ENCODE measurements at places on chromosomes 7 and 10. TPM values are rescaled to one million over a fixed set of nuclear protein-coding genes. Genes with fewer than 3 reads are reported as not detected.

DNA sequence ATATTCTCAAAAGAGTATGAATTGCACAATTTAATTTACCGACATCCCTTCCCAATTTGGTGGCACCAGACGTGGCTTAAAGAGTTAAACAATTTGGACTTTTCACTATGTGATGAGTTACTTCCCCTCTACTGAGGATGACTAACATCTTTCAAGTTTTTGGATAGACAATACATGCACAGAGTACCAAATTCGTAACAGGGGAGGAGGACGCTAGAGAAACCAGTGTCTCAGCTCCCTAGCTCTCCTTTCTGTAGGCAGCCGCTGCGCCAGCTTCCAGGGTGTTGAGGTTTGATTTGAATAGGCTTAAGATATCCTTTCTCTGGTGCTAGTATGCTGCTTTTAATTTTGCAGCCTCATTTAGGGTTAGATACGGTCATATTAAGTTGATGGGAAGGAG, 69.2 kb downstream of the GNA12 start:
- DNase-seq: no peak

DNA sequence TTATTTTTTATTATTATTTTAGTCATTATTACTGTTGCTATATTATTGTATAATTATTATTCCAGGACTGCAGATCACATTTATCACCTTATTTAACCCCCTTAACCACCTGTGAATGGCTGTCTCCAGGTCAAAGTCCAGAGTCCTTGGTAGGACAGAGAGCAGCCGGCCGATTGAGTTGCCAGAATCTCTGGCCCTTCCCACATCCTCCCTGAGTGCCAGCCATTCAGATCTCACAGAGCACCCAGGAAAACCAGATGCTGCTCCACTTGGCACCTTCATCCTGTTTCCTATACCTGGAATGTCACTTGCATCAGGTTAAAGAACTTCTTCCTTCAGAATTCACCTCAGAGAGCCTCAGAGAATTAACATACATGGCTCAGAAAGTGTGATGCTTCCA, 101.1 kb downstream of the ELAPOR2 start:
- peak; percentile 50 for DNase-seq

Gene AGMO
- polyA plus RNA-seq: 12.7 TPM

DNA sequence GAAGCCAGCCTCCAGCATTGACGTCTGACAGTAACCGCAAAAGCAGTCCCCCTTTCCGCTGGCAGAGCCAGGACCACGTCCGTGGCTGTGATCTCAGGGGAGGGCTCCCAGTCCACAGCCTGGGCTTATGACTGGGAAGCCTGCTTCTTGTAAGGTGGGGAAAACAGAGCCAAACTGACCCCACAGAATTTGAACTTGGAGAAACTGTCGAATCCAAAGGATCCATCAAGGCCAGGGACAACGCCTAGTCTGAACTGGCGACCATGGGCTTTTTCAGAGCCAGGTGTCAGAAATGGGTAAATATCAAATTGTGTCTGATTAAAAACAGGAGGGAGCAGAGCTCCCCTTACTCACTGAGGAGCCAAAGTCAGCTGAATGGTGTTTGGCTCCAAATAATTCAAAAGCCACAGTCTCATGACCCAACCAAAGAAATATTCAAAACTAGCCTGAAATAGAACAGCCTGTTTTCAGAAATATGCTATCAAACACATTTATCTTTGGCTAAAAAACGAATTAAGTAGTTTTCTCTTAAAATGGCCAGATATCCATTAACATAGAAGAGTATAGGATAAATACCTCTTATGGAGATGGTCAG, 751.4 kb upstream of the GALNT17 start:
- no peak for DNase-seq

Gene FKBP6
- polyA plus RNA-seq: 0.04 TPM

Gene EN2
- polyA plus RNA-seq: not detected

DNA sequence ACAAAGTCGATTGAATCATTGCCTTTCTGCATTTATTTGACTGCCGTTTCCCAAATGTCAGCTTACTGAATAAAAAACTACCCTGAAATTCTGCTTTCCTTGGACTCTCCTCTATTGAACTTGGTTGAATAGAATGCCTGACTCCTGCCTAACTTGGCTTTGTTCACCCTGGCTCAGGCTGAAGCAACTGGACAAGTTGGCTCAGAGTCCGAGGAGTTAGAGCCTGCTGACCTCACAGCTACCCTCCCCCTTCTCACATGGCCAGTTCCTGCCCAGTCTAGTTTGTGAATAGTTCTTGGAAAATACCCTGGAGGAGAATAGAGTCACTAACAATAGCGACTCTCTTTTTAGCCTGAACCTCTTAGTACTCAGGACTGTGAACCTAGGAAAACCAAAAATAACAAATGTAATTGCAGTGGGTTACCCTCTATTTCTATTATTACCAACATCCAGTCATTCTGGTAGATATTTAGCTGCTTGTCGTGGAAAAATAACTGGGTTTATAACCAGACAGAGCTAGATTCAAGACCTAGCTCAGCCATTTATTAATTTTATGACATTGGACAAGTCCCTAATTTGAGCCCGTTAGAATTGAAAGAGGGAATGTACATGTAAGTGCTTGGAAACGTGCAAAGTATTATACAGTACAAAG, 17.3 kb upstream of the NRBF2 start:
- no peak for DNase-seq

DNA sequence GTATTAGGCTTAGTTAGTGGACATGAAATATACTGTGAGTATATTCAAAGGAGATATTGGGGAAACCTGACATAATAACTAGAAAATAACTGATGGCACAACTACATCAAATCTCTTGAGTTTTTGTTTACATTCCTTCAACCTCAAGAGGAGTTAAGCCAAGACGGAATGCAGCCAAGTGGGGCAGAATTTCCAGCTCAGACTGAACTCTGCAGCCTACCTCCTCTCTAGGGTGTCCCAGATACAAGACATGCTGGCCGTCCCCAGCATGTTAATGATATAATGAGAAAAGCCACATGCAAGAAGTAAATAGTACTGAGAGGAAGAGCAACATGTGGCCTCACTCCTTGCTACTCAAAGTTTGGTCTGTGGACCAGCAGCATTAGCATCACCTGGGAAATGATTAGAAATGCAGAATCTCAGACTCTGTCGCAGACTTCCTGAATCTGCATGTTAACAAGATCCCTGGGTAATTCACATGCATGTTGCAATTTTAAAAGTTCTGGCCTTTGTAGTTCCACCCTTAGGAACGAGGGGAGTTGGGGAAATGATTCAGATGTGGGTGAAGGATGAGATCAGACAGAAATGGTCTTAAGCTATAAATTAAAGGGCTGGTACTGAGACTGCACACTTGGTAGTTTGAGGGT, 118.4 kb upstream of the CACUL1 start:
- DNase-seq: no peak

Gene NUDT13
- polyA plus RNA-seq: 4.8 TPM

- DNase-seq: no peak
Measured at GRCh38 chr7:117818232-117818631, 55.0 kb downstream of the CTTNBP2 start.

GRCh38 chr10:42984761-42985325, 92.0 kb upstream of the RET start:
- no peak for DNase-seq

- no peak for DNase-seq
Measured at GRCh38 chr7:143047326-143047725, 4.8 kb upstream of the OR6V1 start.

Gene ECD
- 24.9 TPM for polyA plus RNA-seq

- no peak for DNase-seq
Measured at GRCh38 chr10:114392112-114392835, 12.0 kb downstream of the AFAP1L2 start.

Gene CPA2
- 28.4 TPM for polyA plus RNA-seq
